ENCODE measurements at places on chromosomes 13 and 19.

DNA sequence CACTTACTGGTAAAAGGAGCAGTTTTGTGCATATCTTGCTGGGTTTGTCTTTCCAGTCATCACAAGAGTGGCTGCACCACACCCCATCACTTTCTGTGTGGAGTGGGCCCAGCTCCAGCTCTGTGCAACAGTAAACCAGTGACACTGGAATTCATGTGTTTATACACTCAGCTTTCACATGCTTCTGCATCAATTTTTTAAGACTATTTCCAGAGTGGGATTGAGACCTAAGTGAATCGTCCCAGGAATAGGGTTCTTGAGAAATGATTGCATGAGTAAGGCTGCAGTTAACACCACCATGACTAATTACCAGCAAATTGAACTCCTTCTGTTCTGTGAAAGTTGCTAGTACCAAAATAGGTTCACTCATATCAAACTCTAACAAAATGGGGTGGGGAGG lies 5.3 kb upstream of the CFAP97D2 start:
- DNase-seq, result no peak

- DNase-seq, result no peak
These were observed 16.5 kb downstream of the SLC5A5 start for GRCh38 chr19:17888260-17888659.

GRCh38 chr13:59946944-59947343 lies 216.8 kb downstream of the DIAPH3 start:
- no peak for DNase-seq

DNA sequence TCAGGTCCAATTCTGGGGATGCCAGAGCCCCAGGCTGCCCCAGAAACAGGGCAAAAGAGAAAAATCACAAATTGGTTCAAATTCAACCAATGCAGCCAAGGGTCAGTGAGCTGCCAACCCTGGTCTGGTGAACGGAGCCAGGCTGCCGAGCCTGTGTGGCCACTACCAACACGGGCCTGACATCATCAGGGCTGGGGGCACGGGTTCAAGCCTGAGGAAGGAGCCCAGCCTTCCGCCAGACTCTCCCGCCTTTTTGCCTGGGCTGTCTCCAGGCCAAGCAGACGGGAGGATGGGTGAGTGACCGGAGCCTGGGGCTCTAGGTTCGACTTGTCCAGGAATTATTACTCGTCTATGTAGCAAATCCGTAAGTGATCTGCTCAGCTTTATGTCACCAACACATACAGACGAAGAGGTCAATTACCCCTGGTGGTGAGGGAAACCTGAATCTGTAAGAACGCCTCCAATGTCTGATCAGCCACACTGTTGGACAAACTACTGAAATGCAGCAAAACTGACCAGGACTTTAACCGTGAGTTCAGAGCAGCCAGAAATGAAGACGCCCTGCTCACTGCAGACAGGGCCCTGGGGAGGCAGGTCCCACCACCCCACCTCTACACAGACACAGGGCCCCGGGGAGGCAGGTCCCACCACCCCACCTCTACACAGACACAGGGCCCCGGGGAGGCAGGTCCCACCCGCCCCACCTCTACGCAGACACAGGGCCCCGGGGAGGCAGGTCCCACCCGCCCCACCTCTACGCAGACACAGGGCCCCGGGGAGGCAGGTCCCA lies 31.8 kb downstream of the RAB20 start:
- no peak for DNase-seq

DNA sequence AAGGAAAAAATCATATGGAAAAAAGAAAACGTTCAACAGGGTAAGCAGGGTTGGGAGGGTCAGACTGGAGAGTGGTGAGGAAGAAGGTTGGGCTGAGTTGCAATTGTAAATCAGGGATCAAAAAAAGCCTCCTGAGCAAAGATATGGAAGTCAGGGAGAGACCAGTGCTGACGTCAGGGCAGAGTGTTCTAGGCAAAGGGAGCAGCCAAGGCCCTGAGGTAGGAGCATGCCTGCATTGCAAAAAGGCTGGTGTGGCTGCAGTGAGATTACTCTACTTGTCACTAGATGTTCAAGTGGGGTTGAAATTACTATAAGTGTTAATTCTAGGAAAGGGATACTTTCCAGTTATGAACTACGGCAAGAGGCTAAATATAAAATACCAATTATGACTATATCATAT lies 562.0 kb downstream of the MYO16 start:
- DNase-seq, result no peak

DNA sequence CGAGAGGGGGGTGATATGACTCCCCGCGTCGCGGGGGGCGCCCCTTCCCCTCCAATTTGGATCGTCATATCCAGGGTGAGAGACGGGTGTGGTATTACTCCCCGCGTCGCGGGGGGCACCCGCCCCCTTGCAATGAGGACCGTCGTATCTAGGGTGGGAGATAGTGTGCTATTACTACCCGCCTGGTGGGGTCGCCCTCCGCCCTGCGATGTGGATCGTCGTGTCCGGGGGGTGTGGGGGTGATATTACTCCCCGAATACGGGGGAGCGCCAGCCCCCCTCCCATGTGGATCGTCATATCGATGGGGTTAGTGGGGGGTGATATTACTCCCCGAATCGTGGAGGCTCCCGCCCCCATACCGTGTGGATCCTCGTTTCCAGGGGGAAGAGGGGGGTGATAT lies 29.2 kb upstream of the RGCC start:
- peak; percentile 32 for DNase-seq

DNA sequence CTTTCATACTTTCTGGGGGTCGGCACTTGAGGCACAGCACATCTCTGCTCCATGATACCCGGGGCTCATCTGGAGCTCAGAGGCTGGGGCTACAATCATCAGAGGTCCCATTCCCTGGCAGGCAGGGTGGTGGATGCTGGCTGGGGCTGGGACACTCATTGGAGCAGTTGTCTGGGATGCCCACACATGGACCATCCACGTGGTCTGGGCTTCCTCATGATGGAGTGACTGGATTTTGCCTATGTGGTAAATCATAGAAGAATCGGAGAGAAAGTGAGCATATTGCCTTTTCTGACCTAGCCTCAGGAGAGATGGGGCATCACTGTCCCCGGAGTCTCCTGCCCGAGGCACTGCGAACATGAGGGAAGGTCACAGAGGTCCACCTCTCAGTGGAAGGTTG lies 91.4 kb upstream of the IRS2 start:
- DNase-seq, result no peak

GRCh38 chr13:24629320-24629719 lies 50.9 kb upstream of the ATP12A start:
- DNase-seq, result no peak

GRCh38 chr13:101830035-101830434 lies 377.6 kb downstream of the ITGBL1 start:
- DNase-seq, result no peak

DNA sequence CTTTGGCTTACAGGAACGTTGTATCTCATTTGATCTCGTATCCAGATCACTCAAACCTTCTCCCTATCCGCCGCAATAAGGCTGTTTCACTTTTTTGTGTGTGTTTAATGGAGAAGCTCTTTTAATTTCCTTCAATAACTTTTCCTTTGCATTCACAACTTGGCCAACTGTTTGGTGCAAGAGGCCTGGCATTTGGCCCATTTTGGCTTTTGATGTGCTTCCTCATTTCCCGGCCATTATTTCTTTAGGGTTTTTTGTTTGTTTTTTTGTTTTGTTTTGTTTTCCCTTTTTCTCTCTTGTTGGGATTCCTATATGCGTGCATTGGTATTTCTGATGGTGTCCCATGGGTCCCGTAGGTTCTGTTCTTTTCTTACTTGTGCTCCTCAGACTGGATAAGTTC lies 6.1 kb upstream of the UPF3A start:
- DNase-seq, result no peak

GRCh38 chr19:7522072-7522922 lies at the start of gene MCOLN1:
MCOLN1 (plus strand) TSS chr19:7522624; CDS start chr19:7522751, 127 bp downstream.
- peak; percentile 100 for DNase-seq

- DNase-seq, result no peak
These were observed 5.1 kb upstream of the DHDH start for GRCh38 chr19:48928164-48929025.

GRCh38 chr13:43206838-43207237 lies 183.5 kb downstream of the DNAJC15 start:
- no peak for DNase-seq

DNA sequence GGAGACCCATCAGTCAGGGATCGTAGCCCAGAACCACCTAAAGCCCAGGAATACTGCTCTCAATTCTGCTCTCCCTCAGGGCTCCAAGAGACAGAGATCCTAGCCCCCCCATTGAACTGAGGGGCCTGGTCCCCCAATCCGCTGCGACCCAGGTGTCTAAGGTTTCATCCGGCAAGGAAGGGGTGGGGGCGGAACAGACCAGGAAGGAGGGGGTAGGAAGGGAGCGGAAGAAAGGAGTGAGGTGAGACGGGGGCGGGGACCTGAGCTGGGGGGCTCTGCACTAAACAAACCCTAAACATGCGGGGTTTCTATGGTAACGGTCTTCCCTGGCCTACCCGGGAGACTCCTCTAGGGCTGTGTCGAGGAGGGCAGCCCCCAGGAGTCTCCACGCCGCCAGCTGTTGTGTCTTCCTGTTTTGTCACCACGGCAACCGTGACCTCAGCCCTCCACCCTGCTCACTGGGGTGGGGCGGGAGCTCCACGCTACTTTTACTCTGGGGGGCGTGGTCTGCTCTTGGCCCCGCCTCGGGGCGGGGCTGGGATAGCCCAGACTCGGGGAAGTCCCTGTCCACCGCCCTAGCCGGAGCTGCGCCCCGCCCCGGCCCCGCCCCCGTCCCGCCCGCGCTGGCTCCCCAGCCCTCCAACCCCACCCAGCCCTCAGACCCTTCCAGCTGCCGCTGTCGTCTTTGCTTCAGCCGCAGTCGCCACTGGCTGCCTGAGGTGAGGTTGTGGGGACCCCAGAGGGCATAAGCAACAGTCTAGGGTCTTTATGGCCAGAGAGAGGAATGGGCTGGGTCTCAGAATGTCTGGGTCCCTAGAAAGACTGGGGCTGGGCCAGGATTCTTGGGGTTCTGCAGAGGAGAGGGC lies at the start of gene MYADM:
TSS of gene MYADM (plus strand) at position 659 of the 866 bp plus-strand sequence. CDS start 5,647 bp downstream, outside the sequence.
- DNase-seq, result peak; percentile 99

DNA sequence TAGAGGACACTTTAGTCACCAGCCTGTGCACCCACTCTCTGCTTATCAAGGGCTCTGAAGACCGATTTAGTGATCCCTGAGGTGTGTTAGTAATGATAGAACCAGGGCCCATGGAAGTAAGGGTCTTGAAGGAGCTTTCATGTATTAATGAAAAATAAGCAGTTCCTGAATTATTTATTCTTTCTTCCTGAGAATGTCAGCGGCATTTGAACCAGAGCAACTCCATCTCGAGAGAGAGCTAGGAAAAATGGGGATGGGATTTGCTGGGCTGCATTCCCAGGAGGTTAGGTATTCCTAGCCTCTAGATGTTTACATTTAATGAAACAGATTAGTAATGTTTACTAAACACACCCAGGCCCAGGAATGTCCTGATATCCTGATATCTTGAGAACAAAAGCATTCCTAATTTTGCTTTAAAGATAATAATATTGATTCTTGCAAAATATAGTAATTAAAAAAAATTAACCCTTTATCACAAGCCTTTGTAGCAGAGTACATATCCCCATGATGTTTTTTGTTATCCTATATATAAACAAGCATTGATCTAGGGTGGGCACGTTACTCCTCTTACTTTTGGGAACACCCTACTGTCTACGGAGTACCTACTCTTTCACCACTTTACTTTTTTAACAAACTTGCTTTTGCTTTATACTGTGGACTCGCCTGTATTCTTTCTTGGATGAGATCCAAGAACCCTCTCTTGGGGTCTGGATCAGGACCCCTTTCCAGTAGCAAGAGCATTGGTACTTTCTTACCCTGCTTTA lies 63.1 kb downstream of the COG3 start:
- no peak for DNase-seq

DNA sequence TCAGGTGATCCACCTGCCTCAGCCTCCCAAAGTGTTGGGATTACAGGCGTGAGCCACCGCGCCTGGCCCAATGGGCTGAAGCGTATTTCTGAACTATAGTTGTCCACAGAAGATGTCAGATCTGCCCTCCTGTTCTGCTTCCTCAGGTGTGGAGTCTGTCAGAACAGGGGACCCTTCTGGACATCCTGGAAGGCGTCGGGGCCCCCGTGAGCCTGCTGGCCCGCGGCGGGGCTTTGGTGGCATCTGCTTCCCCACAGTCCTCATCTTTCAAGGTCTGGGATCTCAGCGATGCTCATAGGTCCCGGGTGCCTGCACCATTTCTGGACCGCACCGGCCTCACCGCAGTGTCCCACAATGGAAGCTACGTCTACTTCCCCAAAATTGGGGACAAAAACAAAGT lies 29.5 kb upstream of the SIN3B start:
- DNase-seq, result no peak

GRCh38 chr19:45507872-45508416 lies 665 bp downstream of the VASP start:
- DNase-seq, result no peak

DNA sequence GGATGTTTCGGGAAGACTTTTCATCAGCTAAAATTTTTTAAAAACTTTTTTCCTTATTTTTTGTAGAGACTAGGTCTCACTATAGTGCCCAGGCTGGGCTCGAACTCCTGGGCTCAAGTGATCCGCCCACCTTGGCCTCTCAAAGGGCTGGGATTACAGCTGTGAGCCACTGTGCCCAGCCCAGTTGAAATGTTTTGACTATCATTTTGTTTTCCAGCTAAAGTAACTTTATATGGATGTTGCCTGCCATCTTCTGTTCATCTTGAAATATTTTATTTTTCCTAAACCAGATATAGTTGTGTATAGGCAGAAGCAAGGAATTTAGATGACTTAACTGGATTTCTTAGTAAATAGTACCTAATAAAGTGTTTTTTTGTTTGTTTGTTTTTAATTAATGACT lies 7.0 kb downstream of the CAB39L start:
- no peak for DNase-seq

DNA sequence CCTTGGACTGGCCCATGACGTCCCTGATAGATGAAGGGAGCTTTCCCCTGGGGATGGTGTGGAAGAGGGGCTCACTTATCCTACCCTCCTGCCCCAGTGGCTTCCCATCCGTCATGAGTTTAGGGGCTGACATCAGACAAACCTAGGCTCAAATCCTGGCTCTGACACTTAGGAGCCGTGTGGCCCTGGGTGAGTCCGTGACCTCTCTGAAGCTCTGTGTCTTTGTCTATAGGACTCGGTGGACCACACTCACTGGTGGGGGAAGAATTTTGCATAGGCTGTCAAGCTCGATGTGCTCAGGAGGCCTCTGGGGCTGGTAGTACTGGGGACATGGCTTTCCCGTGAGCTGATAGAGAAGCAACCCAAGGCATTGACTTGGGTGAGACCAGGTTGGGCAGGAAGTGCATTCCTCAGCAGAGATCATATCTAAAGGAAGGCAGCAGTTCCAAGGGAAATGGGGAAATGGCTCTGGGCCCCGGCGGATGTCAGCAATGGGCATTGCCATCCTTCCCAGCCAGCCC lies 17.4 kb upstream of the AP1M2 start:
- peak; percentile 19 for DNase-seq

GRCh38 chr19:45674946-45675345 lies 6.9 kb downstream of the GIPR start:
- DNase-seq, result no peak

DNA sequence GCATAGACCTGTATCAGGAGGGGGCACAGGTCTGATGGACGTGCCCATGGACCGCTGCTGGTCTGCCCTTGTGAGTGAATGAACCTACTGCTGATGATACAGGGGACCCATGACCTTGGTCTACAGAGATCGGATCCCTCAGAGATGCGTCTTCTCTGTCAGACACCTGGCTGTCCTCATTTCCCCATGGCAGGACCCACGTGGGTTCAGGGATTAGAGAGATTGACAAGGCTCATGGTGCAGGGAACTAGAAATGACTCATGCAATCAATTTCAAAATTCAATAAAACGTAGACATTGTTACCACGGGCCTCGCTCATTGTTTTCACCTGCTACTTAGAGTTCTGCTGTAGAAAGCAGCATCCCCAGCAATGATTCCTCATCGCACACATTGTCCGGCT lies 962 bp upstream of the TPRX1 start:
- DNase-seq, result no peak
